ENCODE measurements at places on chromosomes 2 and 18.

DNA sequence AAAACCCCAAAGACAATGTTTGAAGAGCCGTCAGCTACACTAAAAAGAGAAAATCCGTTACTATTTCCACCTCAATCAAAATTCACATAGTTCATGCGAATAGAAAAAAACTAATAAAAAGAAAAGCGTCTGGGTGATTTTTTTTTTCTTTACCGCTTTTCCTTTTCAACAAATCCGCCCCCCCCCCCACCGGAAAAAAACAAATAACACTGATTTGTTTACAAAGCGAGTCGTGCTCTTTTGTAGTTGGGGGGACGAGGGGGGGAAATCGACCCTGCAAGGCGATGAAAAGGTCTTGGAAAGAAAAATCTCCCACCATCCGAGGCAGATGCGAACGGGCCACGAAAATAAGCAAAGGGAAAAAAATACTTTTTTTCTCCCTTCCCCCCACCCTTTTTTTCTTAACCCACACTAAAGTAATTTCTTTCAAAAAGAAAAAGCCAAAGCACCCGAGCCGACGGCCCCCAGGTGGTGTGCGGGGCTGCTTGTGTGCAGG, 638 bp downstream of the ZNF521 start:
- DNase-seq, result no peak

DNA sequence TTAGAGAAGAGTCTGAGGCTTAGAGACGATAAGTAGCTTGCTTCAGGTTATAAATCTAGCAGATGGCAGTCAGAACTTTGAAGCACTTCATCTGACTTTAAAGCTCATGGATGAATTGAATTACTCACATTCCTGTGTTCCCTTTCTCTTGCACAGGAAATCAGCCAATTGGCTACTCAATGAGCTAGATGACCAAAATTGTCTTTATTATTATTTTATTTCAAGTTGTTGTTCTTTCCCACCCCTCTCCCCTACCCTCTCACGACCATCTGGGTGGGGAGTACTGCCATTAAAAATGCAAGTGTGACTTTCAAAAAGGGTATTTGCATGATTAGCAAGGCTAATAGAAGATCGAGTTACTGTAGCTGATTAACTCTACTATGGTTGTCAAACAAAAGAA, 491.1 kb downstream of the NR4A2 start:
- DNase-seq, result no peak

GRCh38 chr18:55385770-55386169, 202.2 kb downstream of the TCF4 start:
- DNase-seq, result peak; percentile 40

- DNase-seq, result no peak
These were observed 471.9 kb upstream of the TNP1 start for GRCh38 chr2:217331523-217332416.

DNA sequence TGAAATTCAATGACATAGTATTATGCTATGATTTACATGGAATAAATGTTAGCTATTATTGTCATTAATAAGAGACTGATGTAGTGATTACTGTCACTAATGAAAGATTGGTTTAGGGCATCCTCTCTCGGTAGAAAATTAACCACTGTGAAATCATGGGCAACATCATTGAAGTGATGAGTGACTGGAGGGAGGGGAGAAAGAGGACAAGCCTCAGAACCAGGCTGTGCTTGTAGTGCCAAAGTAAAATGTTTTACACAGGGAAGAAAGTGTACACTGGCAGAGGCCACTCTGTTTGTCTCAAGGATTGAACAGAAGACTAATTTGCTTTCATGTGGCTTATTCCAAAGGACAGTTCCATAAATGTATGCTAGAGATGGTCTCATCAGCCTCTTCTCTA, 456.2 kb upstream of the TCF4 start:
- no peak for DNase-seq

DNA sequence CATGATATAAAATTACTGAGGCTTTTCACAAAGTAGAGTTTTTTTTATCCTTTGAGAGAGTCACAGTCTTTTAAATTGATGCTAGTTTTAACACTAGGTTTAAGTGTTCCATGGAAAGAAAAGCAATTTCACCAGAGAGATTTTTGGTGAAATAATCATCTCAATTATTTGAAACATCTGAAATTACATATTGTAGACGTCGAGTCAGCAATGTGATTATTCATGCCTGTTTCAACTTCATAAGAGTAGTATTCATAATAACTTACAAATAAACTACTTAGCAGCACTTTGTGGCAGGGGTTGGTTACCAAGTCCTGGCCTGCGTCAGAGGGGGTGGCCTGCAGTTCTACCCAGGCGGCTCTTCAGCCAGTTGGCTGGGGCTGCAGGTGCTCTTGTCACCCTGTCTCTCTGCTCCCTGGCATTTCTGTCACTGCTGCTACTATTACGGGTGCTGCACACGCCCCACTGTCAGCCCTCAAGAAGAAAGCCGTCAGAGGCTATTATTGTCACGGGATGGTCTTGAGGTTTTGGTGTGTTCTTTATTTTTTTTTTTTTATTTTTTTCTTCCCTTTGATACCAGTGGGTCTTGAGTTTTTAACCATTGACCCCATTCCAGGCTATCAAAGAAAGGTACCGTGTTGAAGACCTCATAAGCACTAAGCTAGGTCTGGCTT, 50.4 kb downstream of the MALT1 start:
- DNase-seq, result no peak

DNA sequence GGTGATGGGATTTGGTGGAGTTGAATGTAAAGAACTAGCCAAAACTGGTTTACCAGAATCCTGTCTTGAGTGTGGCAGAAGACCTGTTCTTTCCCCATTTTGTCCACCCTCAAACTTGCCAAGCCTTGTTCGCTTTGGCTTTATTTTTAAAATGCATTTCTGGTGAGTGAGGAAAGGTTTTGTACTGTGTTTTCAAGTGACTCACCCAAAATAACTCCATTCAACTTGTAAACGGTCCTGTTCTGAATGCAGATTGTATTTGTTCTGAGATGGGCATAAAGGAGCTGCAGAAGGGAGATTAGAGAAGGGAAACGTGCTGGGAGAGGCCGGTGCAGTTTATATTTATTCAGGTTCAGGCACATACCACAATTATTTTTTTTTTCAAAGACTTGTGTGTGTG, 5.3 kb upstream of the ITPRID2 start:
- no peak for DNase-seq

- no peak for DNase-seq
These were observed 1.4 kb upstream of the HPCAL1 start for GRCh38 chr2:10300997-10301940.

GRCh38 chr2:142944264-142944663, 66.8 kb downstream of the KYNU start:
- no peak for DNase-seq

GRCh38 chr2:37625796-37626571, 45.5 kb downstream of the CDC42EP3 start:
- no peak for DNase-seq

DNA sequence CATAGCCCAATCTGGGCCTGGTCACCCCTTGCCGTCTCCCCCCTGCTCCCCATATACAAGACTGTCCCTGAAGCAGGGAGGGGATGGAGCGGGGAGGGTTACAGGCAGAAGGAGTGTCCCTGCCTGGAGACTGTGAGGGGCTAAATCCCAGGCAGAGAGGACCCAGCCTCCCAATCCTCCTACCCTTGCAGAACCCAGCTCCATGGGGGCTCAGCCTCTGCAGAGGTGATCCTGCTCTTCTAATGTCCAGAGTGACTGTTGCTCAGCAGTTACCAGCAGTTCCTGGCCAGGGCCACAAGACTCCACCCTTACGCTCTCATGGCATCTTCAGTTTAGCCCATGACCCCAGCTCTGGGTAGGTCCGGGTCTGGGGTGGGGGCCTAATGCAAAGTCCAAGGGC, 58.1 kb downstream of the COA5 start:
- no peak for DNase-seq

GRCh38 chr2:144659731-144660275, 139.9 kb upstream of the ZEB2 start:
- DNase-seq, result no peak

DNA sequence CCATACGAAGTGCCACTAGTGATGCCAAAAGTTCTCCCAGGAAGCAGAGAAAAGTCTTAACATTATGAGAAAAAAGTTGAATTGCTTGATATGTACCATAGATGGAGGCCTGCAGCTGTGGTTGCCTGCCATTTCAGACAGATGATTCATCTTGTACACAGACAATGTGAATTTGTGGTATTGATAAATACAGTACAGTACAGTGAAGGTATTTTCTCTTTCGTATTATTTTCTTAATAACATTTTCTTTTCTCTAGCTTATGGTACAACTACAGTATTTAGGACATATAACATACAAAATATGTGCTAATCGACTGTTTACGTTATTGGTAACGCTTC, 33.6 kb upstream of the VWC2L start:
- DNase-seq, result no peak

DNA sequence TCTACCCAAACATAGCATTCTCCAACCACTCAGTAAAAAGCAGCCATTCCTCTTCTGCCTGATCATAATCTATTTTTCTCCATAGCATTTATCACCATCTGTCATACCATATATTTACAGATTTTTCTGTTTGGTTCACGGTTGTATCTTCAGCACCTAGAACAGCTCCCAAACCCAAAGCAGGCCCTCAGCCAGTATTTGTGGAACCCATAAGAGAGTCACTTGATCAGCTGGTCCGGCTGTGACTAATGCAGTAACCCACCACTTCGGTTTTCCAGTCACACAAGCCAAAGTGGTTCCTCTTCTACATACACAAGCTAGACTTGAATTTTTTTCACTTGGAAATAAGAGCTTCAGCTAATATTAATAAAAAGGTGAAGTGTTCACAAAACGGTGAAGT, 511.6 kb upstream of the CELF4 start:
- DNase-seq, result no peak

DNA sequence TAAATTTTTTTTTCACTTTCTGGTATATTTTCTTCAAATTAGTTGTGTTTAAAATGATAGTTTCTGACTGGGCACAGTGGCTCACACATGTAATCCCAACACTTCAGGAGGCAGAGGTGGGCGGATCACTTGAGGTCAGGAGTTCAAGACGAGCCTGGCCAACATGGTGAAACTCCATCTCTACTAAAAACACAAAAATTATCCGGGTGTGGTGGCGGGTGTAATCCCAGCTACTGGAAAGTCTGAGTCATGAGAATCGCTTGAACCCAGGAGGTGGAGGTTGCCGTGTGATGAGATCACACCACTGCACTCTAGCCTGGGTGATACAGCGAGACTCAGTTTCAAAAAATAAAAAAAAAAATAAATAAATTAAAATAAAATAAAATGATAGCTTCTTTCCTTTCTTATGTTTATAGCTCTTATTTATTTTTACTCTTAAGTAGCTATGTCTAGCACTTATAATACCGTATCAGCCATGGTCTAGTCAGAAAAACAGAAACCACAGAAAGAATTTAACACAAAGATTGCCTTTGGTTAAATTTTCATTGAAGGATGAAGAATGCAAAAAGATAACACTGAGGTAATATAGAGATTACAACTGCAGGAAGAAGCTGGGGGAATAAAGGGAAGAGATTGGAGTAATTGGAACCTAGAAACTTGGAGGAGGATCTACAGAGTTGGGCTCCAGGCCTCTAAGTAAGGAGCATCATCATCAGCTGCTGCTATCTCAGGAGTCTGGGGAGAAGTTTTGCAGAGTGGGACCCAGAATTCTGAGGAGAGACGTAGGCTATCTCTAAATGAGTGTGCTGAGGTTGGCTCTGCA, 54.7 kb upstream of the MBOAT2 start:
- no peak for DNase-seq

Data from occipital lobe (tissue), 3 donors.